Activated naive CD4-positive, alpha-beta T cell treated with Interleukin-2 at 50 U/mL for 16 hours (primary cell): ENCODE measurements at places on chromosomes 6 and 20.

DNA sequence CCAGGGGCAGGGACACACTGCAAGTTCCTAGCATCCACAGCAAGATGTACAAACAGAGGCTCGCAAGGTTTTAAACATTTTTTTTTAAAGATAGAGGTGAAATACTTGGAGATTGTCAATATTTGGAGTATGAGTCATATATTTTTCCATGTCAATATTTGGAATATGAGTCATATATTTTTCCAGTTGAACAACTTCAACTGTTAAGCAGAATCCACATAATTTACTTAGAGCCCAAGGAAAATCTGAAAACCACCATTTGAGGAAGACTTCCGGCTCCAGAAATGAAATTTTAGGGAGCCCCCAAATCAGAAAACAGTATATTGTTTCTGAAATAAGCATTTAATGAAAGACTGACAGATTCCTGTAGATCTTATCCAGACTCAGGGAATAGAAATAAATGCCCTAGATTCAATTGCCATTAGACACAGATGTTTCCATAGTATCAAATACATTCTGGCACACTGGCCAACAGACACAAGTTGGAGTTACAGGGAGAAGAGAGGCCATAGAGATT lies 51.6 kb upstream of the FAM184A start:
- no peak for DNase-seq

- no peak for DNase-seq
These were observed 65.5 kb downstream of the PLCB4 start for GRCh38 chr20:9134346-9134745.

GRCh38 chr6:27754408-27754782 lies 157.8 kb downstream of the OR2B2 start:
- no peak for DNase-seq

DNA sequence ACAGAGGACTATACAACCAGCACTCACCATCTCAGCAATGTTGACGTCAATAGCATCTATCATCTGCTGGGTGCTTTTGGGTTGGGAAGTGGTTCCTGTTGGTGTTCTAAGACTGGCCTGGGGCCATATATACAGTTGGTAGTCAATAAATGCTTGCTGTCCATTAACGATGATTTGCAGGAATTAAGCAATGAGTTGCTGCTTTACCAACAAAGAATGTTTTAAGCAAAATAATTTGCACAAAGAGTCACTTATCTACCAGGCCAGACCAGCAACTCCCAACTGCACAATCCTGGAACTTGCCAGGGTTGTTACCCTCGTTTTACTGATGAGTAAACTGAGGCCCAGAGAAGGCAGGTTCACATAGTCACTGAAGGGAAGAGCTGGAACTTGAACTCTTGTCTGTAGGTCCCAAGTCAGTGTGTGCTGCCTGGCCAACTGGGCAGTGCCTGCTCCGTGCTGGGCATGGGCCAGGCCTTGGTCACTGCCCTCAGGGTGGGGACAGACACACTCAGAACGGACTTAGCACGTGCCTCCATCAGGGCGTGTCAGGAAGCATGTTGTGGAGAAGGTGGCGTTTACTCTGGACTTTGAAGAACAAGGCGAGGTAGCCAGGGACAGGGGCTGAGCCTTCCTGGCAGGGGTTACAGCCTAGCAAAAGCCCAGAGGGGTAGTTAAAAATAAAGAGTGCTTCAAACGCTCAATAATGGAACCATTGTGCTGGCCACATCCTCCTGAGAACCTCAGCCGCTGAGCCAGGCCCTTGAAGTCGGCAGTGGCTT lies 2.5 kb upstream of the SRC start:
- no peak for DNase-seq

DNA sequence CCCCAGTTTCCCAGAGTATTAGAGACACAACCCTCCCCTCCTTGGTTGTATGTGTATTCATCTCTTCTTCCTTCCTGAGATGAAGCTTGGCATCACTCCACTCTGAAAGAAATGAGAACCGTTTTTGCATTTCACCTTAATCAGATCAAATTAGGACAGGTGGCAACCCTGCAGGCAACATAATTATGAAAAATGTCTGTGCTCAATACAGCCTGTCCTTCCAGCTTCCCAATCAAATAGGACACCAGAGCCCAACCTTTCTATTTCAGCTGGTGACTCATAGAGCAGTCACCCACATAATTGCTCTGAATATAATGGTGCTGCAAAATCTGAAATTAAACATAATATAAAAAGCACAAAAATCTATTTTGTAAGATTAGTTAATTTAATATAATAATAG lies 310.2 kb upstream of the AGPAT4 start:
- no peak for DNase-seq

GRCh38 chr6:3751077-3751729 lies at the start of gene PXDC1:
PXDC1 (minus strand) TSS chr6:3751713; CDS start chr6:3751531, 182 bp downstream.
- DNase-seq: peak; percentile 40

GRCh38 chr6:149235130-149235561 lies 82.4 kb upstream of the TAB2 start:
- no peak for DNase-seq

GRCh38 chr6:118652051-118652615 lies 742 bp upstream of the CEP85L start:
- no peak for DNase-seq

DNA sequence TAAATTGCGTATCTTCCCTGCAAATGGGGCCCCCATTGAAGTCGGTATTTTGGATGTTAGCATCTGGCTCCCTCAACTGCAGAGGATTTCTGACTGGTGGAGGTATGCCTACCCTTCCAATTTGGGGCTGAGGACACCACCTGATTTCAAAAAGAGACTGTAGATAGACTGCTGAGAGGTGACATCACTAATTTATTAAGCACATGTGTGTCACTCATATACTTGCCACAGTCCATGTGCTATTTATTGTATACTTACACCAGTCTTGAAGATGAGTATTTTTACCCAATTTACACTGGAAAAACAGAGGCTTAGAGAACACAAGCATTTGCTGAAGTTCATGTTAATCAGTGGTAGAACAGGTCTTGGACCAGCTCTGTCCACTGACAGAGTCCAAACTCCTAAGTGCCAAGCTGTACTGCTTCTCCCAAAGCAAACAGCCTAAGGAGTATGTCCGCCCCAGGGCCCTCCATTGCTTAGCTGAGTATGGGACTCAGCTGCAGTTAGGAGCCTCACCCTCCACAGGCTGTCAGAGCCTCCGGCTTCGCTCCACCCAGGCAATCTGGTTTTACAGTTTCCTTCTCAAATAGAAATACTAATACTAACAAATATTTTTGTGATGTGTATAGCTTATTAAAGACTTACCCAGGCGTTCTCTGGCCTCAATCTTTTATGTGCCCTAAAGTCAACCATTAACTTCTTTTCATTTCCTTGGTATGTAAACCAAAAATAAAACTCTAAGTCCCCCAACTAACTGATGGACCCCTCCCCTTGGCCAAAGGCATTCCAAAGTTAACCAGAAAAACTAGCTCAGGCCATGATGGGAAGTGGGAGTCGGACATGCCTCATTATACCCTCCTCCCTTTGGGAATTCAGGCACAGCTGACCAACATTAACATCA lies 17.5 kb downstream of the RIN2 start:
- no peak for DNase-seq

GRCh38 chr6:3320238-3320811 lies 61.6 kb downstream of the PSMG4 start:
- DNase-seq: no peak

GRCh38 chr20:59812286-59813125 lies 120.9 kb downstream of the SYCP2 start:
- DNase-seq: no peak

GRCh38 chr6:109678240-109678639 lies 12.8 kb downstream of the AK9 start:
- no peak for DNase-seq

DNA sequence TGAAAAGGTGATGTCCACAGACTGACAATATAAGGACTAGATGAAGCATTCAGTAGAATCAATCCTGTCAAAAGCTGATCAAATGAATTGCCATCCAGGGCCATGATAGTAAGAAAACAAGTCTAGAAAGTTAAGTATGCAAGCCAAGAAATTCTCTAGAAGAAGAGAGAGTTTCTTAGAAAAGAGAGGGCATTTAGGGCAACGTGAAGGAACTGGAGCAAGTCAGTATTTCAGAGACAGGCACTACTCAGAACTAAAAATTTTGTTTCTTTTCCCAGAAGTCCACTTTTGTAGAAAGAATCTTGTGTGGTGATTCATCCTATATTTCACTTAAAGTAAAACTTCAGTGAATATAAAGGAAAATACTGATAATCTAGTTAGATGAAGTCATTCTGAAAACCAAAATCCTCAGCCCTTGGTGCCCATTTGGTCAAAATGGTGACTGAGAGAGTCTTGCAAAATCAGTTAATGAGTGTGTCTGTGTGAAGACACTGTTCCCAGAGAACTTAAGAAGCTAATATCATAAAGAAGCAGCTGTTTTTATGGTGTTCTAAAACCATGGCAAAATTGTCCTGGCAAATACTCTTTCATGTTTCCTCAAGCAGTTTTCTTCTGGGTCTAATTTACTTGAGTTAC lies 82.2 kb downstream of the COL19A1 start:
- DNase-seq: no peak

DNA sequence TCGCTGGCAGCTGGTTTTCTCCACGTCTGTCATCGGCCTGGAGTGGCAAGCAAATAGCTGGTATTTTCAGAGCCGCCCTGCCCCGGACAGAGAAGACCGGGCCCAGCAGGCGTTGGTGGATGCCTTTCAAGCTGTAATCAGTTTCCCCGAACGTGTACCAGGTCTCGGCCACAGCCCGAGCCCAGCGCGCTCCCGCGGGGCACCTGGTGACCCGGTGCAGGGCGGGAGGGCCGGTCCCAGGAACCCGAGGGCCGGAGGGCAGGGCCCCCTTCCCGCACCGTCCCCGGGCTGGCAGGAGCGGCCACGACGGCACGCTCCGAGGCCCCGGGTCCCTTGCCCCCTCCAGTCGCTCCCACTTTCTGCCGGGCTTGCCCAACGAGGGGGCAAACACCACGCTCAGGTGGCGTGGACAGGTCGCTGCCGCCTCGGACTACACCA lies 348 bp upstream of the PYGB start:
- no peak for DNase-seq
